ENCODE measurements at places on chromosomes 4 and X.

DNA sequence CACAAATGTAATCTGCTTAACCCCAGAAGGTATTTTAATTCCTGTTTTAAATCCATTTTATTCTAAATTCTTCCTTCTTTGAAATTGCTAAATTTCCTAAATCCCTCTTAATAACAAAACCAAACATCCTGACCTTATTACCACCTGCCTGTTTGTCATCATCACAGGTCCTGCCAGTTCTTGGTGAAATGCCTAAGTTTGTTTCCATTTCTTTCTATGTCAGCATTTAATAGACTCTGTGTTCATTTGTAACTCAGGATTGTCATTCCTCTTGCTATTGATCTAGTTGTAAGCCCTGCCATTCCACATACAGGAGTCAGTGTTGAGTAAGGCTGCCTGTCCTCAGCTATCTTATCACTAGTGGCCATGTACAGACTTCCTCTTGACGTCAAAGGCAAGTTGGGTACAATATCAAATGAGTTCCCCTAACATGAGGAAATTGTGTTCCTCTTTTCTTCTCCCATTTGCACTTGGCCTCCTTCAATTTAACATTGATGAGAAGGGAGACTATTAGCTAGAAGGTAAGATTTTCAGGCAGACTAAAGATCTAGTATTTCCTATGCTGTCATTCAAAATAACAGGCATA is 440.1 kb downstream of the AFF2 start:
- DNase-seq: no peak

DNA sequence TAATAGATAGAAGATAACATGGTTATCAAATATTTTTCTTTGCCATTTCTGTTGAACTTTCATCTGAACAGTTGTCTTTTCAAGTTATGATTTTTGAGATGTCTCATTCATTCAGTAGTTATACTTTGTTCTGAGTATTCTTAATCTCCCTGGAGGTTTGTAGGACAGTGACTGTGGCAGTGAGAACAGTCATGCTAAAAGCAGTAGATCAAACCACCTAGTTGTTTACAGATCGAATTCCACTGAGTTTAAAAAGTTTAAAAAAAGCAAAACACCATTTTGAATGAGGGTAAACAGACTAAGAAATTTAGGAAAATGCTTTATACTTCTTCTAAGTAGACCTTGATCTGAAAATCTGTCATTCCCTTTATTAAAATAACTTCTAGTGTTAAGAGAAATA is 107.2 kb downstream of the CEP135 start:
- no peak for DNase-seq

DNA sequence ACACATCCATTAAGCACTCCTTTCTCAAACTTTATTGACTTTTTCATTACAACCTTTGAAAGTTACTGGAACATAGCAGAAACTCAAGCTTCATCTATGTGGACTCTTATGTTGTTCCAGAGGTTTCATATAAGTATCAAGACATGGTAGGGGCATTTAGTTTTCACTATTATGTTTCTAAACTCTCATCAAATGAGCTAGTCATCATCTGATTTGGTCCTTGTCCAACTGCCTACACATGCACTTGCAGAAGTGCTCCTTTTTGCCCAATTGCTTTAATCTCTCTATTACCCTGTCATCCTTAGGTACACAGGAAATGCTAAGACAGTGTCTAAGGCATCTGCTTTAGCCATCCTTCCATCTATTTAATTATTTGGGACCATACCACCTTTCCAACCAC is 42.2 kb upstream of the EPGN start:
- DNase-seq: no peak

DNA sequence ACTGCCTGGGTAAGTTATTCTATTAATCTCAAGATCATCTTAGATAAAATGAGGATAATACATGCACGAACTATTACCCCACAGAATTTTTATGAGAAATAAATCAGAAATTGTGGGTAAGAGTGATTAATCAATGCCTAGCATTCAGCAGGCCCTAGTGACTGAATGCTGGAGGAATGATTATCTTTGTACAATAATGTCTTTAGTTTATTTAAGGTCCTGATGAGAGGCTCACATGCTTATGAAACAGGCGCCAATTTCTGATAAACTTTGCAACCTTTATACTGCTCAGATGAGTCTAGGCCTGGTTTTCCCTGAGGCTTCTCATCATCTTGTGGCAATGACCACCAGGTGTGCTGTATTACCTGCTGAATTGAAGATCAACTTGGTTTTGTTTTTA is 27.8 kb upstream of the BMP2K start:
- DNase-seq: no peak

- no peak for DNase-seq
These were observed 1286.9 kb downstream of the ADGRL3 start for GRCh38 chr4:62487016-62487415.

- no peak for DNase-seq
These were observed 74.0 kb upstream of the VMA21 start for GRCh38 chrX:151323054-151323453.

- DNase-seq: no peak
These were observed 20.9 kb downstream of the HNRNPD start for GRCh38 chr4:82352825-82353366.

DNA sequence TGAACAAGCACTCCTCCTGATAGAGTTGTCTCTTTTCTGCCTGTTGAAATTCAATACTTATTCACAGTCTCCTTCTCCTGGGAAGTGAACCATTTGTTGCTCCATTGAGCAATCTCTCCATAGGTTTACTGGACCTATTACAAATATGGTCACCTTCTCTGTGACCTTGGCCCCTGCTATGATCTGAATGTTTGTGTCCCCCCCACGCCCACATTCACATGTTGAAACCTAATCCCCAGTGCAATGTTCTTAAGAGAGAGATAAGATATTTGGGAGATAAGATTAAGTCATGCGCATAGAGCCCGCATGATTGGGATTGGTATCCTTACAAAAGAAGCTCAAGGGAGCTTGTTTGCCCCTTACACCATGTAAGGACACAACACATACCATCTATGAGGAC is 54.1 kb upstream of the GABRE start:
- no peak for DNase-seq

DNA sequence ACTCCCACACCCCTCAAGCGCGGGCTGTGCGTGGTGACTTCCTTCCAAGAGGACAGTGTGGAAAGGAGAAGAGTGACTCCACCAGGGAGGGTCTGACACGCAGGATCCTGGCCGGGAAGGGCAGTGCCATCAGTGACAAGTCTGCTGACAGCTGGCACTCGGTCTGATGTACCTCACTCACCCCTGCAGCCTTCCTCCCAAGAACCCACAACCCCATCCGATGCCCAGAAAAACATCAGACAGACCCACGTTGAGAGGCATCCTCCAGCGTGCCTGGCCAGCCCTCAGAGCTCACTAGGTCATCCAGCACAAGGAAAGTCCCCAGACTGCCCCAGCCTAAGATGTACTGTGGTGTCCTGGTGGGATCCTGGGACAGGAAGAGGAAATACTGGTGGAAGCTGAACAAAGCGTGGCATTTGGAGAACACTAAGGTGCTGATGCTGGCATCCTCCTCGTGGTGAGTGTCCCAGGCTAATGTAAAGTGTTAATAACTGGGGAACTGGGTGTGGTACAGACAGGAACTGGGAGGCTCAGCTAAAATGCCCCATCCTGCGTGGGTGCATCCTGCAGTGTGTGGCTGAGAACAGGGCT is 200.0 kb upstream of the PSAPL1 start:
- no peak for DNase-seq

GRCh38 chrX:119427024-119427794 is 28.1 kb downstream of the SLC25A43 start:
- DNase-seq: no peak

GRCh38 chrX:85927740-85928139 is 119.6 kb downstream of the CHM start:
- no peak for DNase-seq

DNA sequence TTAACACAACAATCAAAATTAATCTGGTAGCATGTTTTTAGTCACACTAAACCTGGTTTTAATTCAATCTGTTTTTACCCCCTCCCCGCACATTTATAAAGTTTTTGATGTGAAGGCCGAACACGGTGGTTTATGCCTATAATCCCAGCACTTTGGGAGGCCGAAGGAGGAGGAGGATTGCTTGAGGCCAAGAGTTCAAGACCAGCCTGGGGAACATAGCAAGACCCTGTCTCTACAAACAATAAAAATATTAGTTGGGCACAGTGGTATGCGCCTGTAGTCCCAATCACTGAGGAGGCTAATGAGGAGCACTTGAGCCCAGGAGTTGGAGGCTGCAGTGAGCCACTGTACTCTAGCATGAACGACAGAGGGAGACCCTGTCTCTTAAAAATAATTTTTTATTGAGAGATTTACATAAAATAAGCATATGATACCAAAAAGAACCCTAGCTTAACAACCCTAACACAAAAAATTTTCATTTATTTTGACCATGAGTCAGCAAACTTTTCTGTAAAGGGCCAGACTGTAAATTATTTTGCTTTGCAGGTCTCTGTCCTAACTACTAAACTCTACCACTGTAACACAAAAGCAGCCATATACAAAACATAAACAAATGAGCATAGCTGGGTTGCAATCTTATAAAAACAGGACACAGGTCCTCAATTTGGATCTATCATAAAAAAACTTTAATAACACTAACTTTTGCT is 21.5 kb downstream of the HNRNPD start:
- no peak for DNase-seq

DNA sequence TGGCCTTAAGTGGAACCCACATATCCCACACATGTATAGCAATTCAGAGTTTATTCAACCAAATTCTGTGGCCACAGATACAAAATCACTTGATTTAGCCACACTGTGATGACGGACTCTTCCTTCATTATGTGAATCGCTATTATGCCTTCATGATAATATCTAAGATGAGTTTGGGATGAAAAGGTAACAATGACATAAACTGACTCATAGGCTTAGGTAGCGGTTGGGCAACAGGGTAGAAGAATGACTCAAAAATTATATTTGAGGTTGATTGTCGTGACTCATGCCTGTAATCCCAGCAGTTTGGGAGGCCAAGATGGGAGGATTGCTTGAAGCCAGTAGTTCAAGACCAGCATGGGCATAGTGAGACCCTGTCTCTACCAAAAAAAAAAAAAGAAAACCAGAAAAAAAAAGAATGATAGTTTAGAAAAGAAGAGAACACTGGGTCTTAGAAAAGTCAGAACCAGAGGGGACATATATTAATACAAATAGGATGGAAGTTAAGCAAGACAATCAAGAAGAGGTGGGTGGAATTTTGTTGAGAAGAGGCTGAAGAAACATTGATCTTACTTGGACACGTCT is 70.4 kb upstream of the USP9X start:
- DNase-seq: no peak

DNA sequence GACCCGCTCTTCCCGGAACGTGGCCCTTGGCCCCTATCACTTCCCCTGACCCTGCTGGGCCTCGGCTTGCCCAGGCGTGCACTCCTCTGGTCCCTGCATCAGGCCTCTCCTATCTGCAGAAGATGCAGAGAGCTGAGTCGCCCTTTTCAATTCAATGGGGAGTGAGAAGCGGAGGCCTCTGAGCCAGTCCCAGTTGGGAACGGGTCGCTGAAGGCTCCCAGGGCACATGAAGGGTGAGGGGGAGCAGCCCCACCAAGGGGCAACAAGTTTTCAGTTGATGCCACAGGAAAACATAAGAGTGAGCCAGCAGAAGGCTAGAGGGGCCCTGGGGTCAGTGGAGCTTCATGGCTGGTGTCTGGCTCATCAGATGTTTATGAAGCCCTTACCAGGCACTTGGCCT is 17.1 kb downstream of the PSAPL1 start:
- DNase-seq: peak; percentile 1

- DNase-seq: no peak
These were observed 836 bp downstream of the PRRG1 start for GRCh38 chrX:37350034-37350365.

DNA sequence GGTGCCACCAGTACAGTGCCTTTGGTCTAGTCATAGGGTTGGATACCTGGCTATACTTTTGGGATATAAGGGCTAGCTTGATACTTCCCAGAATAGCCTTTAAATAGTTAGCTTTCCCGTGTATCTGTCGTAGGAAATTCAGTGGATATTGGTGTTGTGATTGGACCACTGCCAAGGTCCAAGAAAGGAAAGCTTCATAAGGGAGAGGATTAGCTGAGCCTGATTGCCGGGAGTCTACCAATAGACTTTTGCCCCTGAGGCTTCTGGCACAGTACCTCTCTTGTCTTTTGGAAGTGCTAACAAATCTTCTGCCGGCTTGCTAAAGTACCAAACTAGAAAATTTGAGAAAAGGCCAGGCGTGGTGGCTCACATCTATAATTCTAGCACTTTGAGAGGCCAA is 350.6 kb downstream of the CHIC1 start:
- no peak for DNase-seq

- DNase-seq: no peak
These were observed 102.3 kb upstream of the FAT1 start for GRCh38 chr4:186826006-186826405.

- no peak for DNase-seq
These were observed 95.9 kb upstream of the C1QTNF7 start for GRCh38 chr4:15331930-15332329.

DNA sequence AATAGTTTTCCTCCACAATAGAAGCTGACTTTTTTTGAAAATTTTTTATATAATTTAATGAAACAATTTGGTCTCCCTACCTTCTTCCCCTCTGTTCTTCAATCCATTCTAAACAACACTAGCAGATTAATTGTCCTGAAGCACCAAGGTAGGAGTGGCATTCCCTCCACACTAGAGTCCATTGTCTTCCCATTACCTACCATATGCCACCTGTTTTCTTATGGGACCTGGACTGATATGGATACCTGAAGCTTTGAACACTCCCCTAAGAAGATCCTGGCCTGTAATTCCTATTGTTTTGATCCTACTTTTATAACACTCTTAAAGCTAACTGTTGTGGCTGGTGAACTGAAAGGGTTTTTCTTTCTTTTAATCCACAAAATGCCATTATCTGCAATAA is 92.0 kb downstream of the APBB2 start:
- DNase-seq: no peak

DNA sequence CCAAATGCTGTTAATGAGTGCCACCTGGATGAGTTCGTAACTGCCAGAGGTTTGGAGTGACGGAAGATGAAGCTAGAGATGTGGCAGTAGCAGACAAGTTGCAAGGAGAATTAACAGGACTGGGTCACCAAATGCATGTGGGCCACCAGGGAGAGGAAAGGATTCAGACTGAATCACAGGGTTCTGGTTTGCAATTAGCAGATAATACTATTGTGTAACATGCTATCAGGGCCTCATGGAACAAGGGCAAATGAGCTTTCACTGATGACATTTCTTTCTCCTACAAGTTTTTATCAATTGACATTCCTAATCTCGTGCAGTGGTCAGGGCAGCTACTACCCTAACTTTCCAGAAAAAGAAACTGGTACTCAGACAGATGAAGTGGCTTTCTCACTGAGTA is 21.4 kb downstream of the GAB3 start:
- DNase-seq: no peak

GRCh38 chr4:13750594-13750993 is 123.1 kb upstream of the BOD1L1 start:
- DNase-seq: no peak

DNA sequence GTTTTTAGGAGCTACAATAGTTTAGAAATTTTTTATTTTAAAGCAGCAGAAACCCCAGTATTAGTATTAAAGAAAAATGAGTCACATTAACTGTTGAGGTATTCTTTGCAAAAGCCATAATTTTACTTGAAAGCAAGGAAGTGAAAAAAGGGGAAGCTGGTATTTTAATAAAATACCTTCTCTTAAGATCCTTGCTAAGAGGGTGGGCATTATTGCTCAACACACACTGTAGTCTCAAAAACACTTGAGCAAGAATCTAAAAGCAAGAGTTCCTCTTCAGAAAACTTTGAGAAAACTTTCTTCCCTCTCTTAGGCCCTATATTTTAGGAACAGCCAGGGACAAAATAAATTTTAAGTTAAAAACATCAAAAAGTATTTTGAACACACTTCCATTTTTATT is 259.4 kb upstream of the DIAPH2 start:
- DNase-seq: no peak

- no peak for DNase-seq
These were observed 121.2 kb upstream of the BANK1 start for GRCh38 chr4:101669138-101669831.

Measured in BE2C (cell line).